Right lung (tissue), 10 donors: ENCODE measurements at places on chromosomes 13 and 19.

DNA sequence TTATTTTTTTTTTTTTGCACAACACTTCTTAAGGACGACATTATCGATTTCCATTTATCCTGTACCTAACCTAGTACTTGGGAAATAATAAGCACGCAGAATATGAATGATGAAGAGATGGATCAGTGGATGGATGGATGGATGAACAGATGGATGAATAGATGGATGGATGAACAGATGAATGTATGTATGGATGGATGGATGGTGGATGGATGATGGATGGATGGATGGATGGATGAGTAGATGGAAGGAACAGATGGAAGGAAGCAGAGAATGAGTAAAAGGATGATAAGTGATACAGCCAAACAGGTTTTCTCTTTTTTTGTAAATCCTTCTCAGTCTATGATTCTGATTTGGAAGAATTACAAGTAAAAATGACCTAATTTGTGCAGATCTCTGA, 166.9 kb downstream of the COL4A1 start:
- no peak for DNase-seq

GRCh38 chr13:20408181-20408580, 117.5 kb downstream of the CRYL1 start:
- DNase-seq, result no peak

- no peak for DNase-seq
Observed at GRCh38 chr13:24050796-24051715, 109.5 kb upstream of the SPATA13 start.

DNA sequence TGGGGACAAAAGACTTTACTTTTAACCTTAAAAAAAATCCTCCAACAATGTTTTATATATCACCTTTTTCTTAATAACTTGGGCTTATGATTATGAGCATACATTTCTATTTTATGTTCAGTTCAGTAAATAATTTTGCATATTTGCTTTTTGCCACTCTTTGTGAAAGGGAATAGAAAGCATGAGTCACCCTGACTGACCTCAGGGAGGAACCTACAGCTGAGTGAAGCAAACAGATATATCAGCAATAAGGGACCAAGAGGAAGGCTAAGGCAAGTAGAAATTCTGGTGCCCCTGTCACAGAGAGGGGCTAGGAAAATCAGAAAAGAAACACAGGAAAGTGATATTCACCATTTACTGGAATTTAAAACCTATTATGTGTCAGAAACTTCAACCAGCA, 37.2 kb upstream of the SOHLH2 start:
- DNase-seq, result no peak

- DNase-seq, result no peak
Observed at GRCh38 chr13:110590577-110590976, 24.8 kb upstream of the NAXD start.

DNA sequence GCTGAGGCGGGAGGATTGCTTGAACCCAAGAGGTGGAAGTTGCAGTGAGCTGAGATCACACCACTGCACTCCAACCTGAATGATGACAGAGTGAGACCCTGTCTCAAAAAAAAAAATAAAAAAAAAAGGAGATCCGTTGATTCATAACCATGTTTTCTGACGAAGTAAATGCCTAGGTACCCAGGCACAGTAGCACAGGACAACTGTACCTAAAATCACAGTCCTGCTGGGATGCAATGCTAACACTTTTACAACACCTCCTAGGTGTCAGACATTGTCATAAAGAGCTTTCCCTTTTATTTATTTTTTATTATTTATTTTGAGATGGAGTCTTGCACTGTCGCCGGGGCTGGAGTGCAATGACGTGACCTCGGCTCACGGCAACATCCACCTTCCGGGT, 2.5 kb upstream of the TTC9B start:
- no peak for DNase-seq

DNA sequence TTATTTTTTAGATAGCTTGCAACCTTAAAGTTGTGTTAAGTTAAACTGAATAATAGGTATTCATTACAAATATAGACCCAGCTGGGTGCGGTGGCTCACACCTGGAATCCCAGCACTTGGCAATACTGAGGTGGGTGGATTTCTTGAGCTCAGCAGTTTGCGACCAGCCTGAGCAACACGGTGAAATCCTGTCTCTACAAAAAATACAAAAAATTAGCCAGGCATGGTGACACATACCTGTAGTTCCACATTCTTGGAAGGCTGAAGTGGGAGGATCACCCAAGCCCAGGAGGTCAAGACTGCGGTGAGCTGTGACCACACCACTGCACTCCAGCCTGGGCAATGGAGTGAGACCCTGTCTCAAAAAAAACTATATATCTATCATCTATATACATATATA, 386.5 kb downstream of the PCDH17 start:
- DNase-seq, result no peak

- DNase-seq, result no peak
Observed at GRCh38 chr13:30313311-30313710, 6.0 kb upstream of the KATNAL1 start.

DNA sequence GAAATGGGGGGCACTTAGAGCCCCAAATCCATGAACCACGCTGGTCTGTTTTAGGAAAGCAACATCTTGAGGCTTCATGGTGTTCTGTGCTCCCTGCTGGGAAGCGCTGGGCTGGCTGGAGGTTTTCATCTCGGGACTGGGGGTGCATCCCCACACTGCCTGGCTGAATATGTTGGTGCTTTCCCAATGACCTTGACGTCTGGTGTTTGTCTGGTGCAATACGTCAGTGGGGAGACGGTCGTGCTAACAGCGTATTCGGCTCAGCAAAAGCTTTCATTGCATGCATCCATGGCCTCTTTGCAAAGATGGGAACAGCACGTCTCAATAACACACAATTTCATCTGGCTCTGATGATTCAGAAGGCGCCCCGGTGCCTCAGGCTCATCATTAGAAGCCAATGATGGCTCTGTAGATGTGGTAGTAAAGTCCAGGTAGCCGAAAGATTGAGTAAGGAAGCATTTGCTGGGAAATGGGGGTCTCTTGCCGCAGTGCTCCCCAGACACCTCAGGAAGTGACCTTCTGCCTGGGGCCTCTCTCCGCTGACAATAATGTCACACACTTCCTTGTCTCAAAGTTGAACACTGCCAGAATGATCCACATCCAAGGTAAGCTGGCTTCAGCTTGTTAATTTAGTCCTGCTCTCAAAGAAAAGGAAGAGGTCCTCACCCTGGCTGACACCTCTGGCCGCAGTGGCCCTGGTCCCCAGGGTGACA, 97.7 kb downstream of the ING1 start:
- DNase-seq, result no peak

- DNase-seq, result no peak
Observed at GRCh38 chr19:7734220-7735203, 2.6 kb upstream of the CLEC4G start.

DNA sequence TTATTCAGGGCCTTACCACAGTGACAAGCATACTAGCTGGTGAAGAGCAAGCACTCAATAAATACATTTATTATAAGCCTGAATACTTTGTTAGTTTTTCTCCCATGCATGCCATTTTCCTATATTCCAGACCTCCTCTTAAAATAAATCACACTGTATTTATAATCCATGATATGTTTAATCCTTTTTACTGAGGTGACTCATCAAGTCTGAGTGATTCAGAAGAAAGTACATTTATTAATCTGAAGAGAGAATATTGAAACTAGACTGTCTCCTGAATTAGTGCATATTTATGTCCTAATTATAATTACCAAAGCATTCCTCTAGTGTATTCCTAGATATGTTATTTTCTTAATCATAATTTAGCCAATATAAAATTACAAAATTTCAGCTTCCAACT, 323.3 kb downstream of the NALCN start:
- DNase-seq, result no peak

DNA sequence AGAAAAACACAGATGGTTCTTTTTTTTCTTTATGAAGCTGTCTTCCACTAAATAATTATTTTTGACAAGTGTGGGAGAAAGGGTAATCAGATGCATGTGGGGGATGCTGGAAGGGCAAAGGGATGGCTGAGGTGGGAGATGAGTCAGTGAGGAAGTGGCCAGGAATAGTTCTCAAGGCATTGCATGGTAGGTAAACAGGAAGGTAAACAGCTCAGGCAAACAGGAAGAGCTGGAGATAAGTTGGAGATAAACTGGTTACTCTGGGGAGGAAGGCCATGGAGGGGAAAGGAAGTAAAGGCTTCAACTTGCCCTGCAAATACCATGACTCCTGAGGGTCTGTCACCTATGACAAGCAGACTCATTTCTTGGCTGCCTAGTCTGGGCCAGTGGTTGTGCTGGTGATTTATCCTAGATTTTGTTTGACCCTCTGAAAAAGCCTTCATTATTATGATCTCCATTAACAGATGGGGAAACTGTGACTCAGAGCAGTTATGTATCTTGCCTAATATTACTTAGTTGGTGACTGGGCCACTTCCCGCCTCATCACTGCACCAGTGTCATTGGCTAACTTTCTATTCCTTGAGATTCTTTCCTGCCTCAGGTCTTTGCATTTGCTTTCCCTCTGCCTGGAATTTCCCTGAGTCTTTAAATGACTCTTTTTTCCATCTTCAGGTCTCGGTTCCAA, 17.1 kb downstream of the ACTL9 start:
- DNase-seq, result no peak

GRCh38 chr19:10061717-10062310, 24.3 kb upstream of the SHFL start:
- no peak for DNase-seq

DNA sequence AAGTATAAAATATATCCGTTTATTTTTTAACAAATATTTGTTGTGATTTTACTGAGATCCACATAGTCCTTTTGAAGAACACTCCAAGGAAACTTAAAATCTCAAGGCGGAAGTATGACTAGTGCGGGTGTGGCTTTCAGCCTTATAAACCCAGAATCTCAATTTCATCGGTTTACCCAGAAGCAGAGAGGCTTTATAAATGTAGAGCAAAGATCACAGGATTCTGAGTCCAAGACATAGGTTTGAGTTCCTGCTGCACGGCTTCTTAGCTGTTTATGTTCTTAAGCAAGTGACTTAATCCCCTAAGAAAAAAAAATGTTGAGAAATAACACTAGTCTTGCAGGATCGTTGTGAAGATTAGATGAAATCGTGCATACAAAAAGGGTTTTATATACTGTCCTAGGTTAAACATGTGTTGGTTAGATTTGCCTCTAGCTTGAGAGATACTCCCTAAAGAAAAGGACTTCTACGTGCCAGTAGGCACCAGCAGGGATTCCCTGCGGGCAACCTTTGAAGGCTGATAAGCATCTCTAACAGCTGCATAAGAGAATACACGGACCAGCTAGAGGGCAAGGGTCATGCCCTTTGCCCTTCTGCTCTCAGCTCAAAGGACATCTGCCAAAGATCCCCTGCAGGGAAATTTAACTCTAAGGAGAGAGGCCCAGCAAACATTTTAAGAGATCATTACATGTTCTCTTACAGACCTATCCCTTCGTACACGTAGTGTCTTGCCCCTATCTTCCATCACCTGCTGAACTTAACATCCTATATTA, 130.4 kb upstream of the MIR17HG start:
- DNase-seq, result no peak

GRCh38 chr13:89751432-89751930, 1596.0 kb upstream of the MIR17HG start:
- no peak for DNase-seq

DNA sequence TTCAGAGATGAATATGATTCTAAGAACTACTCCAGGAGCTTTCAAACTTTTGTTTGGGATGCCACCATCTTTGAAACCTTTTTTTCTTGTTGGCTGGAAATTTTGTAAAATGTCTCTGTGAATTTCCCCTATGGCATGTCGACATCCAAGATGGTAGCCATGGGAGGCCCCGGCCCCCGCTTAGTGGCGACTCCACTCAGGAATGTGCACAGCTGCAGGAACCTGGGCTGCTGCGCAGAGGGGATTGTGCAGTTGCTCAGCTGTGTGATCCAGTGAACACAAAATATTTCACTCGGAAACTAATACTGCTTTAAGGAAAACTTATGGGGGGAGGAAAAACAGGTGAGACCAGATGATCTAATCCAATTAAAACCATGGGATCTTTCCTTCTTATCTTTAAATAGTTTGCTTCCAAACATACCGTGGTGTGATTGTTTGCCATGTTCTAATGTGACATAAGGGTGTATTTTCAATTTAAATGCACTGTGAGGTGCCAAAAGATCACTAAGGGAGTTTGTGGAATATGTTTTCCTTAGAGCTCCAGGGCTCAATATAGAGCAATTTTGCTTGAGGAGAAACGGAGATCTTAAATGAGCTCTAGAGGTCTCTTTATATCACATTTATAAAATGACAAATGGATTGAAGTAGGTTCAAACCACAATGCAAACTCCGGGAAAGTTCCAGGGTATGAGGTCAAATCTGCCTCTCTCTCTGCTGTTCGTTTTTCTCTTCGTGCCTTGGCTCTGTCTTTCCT, 497.7 kb downstream of the FGF9 start:
- DNase-seq, result no peak
